ENCODE measurements at places on chromosomes 12 and 14.

- DNase-seq: no peak
Observed at GRCh38 chr14:71365361-71365760, 458.1 kb downstream of the PCNX1 start.

GRCh38 chr14:104924421-104925213 lies at the start of gene PLD4:
TSS of gene PLD4 (plus strand) at chr14:104924879. CDS start at chr14:104927141, 2,262 bp downstream.
- no peak for DNase-seq

DNA sequence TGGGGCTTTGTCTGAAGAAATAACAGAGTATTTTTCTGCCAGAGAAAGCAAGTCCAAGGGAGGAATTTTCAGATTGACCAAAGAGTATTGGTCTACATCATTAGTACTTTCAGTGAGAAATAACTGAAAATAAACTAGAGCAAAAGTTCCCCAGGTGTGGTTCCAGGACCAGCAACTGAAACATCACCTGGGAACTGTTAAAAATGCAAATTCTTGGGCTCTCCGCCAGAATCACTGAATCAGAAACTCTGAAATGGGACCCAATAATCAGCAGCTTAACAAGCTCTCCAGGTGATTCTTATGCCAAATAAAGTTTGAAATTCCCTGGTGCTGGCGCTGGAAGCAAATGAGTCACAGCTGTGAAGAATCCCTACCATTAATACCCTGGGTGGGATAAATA lies 52.1 kb downstream of the EIF2S3B start:
- DNase-seq: no peak

DNA sequence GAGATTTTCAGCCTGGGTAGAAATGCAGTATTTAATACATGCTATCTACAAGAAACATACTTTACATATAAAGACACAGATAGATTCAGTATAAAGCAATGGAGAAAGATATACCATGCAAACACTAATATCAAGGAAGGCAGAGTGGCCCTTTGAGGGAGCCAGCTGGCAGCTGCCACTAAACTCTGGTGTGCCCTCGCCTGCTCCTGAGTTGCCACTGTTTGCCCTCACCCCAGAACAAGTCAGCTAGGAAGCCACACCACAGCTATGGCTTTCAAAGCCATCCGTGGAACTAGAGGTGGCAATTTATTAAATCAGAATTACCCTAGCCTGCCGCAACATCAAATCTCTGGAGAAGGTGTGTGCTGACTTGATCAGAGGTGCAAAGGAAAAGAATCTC lies 18.3 kb downstream of the PXN start:
- no peak for DNase-seq

GRCh38 chr14:86652526-86652925 lies 1122.6 kb downstream of the FLRT2 start:
- DNase-seq: no peak

Data from brain microvascular endothelial cell (primary cell).